ENCODE measurements at places on chromosomes 12 and 14.
A peak's percentile ranks its signal among the peaks of the same experiment; 100 is the strongest.

DNA sequence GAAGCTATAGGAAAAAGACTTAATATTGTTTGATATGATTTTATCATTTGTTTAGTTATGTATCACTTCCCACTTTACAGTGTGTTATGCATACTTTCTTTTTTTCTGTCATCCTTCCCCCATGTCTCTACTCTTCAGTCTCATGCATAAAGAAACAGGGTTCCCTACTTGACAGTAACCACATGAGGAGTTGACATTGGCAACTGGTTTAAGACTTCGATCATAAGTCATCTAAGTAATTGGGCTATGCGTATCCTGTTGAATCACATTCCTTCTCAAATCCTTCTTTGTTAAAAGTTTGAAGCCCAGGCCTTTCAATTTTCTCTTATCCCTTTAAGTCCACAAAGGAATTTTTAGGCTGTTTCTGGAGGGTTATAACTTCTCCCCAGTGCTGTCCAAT, 358.7 kb downstream of the RAD51B start:
- DNase-seq = no peak

GRCh38 chr12:30830751-30831150, 76.0 kb upstream of the CAPRIN2 start:
- no peak for DNase-seq

GRCh38 chr14:104239861-104240301, 101.5 kb downstream of the KIF26A start:
- DNase-seq = no peak

GRCh38 chr12:98610596-98610995, 17.1 kb downstream of the SLC25A3 start:
- DNase-seq = no peak

DNA sequence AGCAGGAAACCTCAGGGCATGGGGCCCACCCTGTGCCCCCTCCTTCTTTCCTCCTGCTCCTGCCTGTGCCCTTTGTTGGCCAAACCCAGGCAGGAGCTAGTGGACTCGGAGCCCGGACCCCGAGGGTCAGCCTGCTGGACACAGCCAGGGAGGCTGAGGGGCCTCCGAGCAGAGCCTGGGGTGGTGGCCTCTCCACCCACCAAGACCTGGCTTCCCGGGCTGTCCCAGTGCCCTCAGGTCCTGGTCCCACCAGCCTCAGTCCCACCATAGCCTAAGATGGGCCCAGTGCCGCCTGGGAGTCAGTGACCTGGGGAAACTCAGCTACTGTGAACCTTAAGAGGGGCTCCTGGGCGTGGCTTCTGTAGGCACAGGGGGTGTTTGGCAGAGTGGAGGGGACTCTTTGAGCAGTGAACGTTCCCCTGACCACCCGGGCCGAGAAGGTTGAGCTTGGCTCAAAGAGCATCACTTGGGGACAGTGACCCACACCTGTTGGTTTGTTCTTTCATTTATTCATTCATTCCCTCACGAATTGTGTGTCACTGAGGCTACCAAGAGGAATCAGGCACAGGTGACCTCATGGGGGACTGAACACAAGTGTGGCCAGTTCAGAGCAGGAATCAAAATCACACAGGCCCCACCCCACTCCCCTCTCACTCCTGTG, 266.1 kb downstream of the ADGRD1 start:
- DNase-seq = no peak

- DNase-seq = no peak
These were observed 1.9 kb upstream of the SLCO1A2 start for GRCh38 chr12:21336656-21337055.

DNA sequence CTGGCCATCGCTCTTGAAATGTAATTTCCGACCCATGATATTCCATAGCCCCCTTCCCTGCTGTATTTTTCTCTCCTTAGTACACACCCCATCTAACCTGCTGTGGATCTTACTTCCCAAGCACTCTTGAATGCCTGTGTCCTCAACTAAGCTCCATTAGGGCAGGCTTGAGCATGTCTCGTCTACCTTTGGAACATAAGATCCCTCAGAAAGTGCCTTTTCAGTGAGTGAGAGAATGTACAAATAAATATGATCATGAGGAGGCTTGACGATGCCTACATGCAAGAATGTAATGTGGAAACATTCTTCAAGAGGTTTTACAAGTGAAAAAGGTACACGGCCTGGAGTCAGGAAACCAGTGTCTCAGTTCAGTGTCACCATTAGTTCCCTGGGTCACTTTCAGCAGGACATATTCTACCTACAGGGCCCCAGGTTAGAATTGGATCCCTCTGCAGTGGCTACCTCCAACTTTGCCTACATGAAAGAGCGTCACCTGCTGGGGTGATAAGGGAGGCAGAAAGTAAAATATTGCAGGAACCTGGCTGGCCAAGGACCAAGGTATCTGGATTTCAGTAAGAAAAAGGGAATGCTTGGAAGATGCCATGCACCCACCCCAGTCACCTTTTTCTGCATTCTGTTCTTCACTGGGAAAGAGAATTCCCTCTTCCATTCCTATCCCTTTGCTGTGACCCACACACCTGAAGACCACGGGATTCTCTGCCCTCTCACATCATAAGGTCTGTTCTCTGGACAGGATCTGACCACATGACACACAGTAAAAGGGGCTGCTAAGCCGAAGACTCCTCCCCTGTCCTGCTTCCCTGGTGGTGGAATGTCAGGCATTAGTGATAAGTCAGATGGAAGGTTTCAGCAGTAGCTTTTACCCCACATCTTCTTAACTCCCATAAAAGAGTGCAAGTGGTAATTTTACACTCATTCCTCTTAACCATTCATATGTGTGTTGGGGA, 24.6 kb upstream of the SERPINA1 start:
- no peak for DNase-seq

GRCh38 chr12:49864798-49865090, 21.8 kb upstream of the BCDIN3D start:
- DNase-seq = no peak

DNA sequence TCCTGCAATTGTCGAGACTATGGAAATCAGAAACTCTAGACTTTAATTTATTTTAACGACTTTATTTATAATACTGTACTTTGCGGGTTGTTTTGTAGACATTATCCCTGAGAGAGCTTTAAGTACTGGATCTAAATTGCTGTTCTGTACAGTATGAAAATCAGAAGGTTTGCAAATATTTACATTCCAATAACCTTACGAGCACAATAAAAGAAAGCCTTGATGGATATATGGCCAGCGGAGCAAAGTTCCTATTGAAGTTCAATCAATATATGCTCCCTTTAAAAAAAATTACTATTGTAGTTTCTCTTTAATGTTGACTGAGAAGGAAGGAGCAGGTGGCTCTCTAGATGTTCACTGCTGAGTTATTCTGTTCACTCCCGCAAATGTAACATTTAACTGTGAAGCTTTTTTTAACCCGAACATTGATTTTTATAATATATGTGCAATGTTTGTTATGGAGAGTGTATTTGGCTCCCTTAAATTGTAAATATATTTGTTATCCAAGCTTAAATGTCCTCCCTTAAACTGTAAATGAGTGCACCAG, 235.3 kb downstream of the PLCZ1 start:
- no peak for DNase-seq

GRCh38 chr12:31479516-31480210, 111.3 kb downstream of the DENND5B start:
- DNase-seq = no peak

DNA sequence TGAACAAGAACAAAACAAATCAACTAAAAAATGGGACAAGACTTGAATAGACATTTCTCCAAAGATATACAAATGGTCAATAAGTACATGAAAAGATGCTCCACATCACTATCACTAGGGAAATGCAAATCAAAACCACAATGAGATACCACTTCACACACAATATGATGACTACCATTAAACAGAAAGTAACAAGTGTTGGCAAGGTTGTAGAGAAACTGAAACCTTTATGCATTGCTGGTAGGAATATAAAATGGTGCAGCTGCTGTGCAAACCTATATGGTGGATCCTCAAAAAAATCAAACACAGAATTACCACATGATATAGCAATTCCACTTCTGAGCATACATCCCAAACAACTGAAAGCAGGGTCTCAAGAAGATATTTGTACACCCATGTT, 5.2 kb downstream of the SMAGP start:
- no peak for DNase-seq

- no peak for DNase-seq
These were observed 214.8 kb downstream of the MSRB3 start for GRCh38 chr12:65492998-65493912.

DNA sequence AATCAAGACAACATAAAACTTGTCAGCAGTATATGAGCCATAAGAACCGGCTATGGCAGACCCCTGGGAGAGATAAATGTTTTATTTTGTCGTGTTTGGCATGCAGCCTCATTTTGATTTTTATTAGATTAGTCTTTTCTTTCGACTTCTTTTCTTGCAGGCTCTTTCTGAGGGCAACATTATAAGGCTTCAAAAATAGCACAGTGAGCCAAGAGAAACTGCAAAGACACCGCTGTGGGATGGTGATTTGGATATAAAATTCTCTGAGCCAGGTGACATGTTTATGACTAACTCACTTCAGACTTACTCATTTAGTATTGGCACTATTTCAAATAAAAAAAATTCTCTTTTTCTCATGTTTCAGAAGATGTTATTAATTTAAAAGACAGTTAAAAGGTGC, 96.8 kb upstream of the PKP2 start:
- DNase-seq = no peak

DNA sequence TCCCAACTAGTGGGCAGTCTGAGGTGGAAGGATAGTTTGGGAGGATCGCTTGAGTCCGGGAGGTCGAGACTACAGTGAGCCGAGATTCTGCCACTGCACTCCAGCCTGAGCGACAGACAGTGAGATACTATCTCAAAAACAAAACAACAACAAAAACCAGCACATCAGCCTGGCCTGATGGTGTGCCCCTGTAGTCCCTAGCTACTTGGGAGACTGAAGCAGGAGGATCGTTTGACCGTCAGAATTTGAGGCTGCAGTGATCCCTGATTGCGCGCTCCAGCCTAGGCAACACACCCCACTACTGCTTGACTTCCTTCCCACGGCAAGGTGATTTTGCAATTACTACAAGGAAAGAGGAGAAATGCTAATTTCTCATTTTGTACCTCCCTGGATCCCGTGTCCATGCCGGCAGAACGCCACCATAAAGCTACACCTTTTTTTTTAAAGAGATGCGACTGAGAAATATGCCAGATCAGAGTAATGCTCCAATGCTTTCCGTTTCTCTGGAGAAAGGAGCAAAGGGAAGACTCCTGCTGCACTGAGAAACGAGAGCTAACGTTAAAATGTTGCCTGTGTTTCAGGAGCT, 672 bp upstream of the SCFD1 start:
- no peak for DNase-seq

DNA sequence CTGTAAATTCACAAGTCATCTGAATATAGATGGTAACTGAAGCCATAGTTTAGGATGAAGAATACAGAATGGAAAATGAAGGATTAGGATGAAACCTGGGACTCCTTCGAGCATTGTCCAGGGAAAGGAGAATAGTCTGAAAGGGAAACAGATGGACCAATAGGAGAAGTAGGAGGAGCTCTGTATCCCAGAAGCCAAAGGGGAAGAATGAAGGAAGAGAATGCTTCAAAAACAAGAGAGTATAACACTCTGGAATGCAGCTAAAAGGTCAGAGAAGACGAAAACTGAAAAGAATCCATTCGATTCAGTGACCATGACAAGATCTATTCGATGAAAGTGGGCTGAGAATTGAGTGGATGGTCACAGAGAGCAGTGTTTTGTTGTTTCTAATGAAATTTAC, 1.0 kb downstream of the GMFB start:
- no peak for DNase-seq

DNA sequence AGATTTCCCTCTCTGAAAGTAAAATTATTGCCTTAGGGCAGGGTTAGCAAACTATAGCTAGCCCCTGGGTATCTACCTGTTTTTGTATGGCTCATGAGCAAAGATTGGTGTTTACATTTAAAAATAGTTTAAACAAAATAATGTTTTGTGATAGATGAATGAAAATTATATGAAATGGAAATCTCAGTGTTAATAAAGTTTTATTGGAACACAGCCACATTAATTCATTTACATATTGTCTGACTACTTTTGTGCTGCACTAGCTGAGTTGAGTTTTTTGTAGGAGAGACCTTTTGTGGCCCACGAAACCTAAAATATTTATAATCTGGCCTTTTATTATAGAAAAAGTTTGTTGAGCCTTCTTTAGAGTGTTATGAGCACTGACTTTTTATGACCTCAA, 48.5 kb downstream of the ADIPOR2 start:
- DNase-seq = no peak

GRCh38 chr14:30132196-30132595, 204.5 kb upstream of the PRKD1 start:
- no peak for DNase-seq

DNA sequence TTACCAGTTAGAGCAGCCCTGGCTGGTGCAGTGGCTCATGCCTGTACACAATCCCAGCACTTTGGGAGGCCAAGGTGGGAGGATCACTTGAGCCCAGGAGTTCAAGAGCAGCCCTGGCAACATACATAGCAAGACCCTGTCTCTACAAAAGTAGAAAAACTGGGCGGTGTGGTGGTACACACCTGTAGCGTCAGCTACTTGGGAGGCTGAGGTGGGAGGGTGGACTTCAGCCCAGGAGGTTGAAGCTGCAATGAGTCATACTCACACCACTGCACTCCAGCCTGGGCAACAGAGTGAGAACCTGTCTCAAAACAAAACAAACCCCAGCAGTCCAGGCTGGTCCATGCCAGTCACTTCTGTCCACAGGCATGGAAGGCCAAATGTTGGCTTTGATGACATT, 7.4 kb downstream of the COX14 start:
- DNase-seq = no peak

DNA sequence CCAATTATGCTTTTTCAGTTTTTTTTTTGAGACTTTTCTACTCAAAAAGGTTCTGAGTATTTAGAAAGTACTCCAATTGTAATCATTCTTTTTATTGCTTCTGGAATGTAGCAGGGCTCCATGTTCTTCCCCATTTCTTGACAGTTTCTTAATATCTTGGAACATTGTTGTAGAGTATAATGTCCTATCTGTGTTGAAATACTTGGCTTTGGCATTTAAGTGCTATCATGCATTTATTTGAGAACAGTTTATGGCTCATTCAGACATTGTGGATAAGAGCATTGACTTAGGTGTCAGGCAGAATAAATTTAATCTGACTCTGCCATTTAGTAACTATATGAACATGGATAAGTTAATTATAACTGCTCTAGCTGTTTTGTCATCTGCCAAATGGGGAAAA, 28.3 kb downstream of the ADIPOR2 start:
- DNase-seq = no peak

DNA sequence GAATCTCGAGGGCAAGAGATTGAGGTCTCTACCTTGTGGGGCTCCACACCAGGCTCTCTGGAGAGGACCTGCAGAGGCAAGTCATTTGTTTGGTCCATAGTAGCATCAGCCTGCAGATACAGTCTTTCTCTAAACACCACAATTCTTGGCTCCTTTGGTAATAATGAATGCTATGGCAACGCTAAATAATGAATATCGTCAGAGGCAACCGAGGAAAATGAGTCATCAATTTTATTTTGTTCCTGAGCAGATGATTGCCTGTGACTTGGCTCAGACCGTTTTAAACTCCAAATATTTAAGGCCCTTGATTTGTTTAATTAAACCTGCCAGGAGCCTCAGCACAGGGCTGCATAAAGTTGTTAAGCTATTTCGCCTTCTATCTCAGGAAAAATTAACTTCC, 924.1 kb upstream of the TMEM132C start:
- DNase-seq = no peak

GRCh38 chr14:80167793-80168448, 43.4 kb downstream of the DIO2 start:
- DNase-seq = no peak

- peak; percentile 88 for DNase-seq
These were observed 244.3 kb upstream of the NOVA1 start for GRCh38 chr14:26841920-26842741.

Data from BJ (cell line).